ENCODE measurements at places on chromosomes 2 and 18.

DNA sequence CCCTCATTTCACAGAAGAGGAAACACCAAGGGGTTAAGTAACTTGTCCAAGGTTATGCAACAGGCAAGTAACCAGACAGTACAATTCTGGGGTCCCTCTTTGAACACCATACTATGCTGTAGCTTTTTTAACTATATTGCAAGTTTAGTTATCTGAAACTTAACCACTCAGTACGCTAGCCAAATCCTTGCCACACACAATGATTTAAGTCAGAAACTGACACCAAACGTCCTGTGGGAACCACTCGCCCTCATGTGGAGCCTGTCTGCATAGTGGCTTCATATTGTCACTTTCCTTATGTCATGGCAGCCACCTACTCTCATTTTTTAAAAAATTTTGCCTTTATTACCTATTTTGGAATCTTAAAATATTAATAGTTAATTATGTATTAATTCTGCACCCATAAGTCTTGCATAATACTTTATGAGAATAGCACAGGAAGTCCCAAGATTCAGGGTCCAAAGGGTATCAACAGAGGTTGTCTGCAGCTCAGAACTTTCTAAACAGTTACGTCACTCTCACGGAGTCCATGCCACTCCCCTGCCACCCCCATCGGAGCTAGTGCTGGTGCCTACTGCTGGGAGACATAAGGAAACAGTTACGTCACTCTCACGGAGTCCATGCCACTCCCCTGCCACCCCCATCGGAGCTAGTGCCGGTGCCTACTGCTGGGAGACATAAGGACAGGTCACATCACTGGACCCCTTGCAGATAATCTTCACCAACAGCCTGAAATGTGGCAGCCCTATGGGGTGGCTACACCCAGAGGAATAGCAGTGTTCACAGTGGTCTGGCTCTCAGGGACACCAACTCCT is 99.0 kb downstream of the L3MBTL4 start:
- no peak for DNase-seq

DNA sequence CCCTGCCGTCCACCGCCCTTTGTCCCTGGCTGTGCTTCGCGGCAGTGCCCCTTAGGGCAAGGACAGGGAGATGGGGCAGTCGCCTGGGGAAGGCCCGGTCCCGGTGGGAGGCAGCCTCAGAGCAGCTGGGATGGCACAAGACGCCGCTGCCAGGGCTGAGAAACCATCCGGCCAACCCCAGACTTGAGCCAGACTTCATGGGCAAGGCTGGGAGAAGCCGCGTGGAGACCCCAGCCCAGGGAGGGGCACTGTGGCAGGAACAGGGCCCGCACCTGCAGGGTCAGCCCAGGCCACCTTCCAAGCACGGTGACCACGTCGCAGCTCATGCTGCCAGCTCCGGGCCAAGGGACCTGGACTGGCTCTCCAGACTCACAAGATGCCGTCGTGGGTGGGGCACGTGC is 84.0 kb downstream of the NFATC1 start:
- DNase-seq = no peak

- peak; percentile 79 for DNase-seq
These were observed 7.4 kb downstream of the SOCS6 start for GRCh38 chr18:70296289-70296688.

DNA sequence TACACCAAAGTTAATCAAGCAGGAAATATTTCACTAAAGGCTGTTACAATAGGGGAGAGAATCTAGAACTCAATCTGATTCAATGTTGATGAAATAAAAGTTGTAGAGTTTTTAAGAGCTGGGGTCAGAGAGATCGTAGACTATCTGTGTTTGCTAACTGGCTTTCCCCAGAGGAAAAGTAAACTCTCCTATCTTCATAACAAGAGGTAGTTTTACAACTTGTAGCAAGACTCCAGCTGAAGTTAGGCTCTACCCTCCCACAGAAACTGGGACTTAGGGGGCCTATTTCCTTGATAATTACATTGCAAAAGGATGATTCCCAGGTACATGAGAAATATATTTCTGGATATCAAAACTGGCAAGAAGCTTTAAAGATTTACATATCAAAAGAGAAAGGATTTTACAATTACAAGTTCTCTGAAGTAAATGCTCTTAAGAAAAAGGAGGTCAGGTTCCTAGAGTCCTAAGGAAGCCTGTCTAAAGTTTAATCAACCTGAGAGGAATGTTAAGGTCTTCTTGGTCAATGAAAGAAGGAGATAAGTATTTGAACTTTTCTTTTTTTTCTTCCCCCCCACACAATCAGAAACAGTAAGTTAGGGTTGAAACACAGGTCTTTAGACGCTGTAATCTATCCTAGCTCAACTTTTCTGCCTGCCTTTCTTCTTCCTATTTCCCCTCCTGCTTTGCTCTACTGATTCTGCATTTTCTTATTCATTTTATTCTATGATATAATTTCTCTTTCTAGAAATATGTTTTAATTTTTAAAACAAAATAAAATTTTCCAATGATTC is 692.2 kb upstream of the LINC00305 start:
- DNase-seq = no peak

DNA sequence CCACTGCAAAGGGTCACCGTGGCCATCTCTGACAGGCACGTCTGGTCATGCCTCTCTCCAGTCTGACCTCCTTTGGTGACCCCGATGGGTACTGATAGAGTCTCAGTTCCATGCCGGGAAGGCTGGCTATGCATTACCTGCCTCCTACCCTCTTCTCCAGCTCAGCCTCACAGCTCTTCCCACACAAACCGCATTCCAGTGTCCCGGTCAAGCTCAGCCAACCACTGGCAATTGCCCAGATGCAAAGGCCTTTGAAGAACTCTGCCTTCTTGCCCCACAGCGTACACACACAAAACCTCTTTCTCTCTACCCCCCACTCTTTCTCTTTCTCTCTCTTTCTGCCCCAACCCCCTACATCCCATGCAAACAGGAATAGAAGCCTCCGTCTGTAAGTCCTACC is 37.6 kb downstream of the TMEM163 start:
- DNase-seq = no peak

GRCh38 chr2:41379496-41380221 is 668.2 kb upstream of the PKDCC start:
- DNase-seq = no peak

- DNase-seq = no peak
These were observed 195.4 kb upstream of the RMP24 start for GRCh38 chr18:35777039-35777438.

DNA sequence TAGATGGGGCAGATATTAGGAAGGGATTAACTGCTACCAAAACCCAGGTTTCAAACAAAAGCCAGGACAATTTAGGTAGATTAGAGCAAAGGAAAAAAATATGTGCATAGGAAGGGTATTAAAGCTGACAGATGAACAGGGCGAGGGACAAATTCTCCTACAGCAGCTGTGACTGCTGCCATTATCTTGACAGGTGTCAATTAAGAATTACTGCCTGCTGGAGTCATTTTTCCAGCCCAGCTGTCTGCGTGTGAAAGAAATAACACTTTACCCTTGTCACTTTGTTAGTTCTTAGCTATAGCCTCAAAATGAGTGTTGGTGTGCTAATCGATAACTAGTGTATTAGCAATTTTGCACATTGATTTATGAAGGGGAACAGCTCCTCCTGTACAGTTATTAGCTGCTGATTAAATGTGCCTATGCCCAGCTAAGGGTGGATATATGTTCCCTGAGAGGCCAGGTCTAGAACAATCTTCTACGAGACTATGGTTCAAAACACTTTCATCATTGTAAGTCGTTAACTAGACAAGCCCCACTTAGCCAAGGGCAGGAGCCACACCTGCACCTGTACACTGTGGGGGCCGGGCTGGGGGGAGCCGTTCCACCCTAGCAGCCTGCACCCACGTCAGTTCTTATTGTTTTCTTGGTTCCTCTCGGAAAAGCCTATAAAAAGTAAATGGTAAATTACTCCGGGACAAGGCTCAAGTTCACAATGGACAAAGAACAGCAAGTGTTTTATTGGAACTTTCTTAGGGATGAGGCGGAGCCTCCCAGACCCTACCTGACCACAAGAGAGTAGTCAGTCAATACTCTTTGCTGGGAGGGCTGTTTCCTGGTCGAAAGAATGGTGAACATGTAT is 7.7 kb downstream of the TSHZ1 start:
- DNase-seq = no peak

All from dermis microvascular lymphatic vessel endothelial cell (primary cell).